ENCODE measurements at places on chromosomes 3 and 15.

DNA sequence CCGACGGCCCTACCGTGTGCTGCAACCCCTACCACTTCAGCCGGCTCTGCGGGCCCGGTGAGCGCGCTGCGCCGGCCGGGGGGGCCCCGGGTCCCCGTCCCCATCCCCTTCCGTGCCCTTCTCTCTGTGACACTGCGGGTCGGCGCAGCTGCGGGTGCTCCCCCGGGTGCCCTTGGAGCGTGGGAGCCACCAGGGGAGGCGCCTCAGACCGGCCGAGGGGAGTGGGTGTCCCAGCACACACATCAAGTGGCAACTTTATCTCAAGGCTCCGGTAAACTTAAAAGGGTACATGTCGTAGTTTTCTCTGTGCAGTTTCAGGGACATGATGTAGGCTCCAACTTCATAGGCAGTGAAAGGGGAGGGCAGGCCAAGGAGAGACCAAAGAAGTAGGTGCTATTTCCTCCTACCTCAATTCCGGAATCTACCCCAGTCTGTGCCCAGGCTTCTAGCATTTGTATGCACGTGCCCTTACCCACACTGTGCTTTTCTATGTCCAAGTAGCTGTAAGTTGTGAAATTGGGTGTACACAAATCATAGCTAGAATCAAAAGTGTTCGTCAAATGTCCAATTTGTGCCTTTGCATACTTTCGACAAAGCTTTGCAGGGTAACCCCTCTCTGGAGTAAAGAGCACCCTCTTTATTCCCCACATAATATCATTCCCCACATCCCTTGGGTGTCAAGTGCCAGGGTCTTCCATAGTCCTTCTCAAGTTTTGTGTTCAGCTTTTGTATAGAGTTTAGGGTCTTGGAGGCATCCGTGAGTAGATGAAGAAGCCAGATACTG, 2.2 kb downstream of the SMAD6 start:
- DNase-seq: no peak

DNA sequence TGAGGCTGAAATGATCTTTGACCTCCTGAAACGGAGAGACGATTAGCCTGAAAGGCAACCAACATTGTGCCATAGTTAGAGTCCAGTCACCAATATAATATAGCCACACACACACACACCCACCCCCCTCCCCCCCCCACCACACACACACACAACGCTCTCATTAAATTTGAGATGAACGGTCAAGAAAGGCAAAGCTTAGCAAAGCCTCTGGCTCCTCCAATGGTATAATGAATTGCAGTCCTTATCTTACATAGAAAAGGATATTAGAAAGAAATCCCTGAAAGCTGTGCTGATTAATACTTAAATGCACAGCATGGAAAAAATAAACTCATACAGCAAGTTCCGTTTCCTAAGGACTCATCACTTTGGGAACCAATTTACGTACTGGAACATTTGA, 876 bp upstream of the ZNF385D start:
- no peak for DNase-seq

DNA sequence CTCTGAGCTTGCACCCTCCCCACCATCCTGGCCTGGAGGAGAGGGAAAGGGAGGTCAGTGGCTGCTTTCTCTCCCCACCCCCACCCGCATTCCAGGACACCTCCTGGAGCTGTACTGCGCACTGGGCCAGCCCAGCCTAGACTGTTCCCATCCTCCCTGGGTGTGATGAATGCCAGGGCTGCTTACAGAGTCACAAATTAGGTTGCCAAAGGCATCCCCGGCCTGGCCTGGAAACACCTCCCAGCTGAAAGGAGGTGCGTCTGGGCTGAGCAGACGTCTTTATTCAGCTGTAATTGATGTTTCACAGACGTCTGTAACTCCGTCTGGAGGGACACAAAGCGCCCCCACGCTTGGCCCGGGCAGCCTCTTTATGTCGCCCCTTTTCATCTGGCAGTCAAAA, 47.6 kb downstream of the RHCG start:
- no peak for DNase-seq

DNA sequence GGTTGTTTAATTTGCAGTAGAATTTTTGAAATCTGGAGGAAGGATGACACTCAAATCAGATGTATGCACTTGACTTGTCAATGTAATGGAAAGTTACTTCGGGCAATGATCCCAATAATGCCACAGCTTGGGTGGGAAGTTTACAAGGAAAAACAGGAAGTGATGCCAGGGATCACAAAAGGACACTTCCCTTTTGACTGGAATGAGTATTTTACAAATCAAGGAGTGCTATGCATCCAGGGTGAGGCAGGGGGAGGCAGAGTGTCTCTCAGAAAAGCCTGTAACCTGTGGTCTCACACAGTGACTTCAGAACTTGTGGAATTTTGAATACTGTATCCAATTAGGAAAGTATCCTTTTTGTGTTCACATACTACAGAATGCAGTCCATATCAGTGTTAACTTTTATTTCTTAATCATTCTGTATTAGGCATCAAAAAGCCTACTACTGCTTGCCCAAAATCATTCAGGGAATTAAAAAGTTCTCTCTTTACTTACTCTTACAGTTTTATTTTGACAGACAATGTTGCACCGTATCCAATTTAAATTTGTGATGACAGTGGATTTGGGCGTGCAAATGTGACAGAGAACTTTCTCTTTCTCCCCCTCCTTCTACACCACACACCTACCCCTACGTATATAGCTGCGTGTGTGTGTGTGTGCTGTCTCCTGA, 445.1 kb downstream of the MECOM start:
- DNase-seq: no peak

- no peak for DNase-seq
These were observed 474.9 kb upstream of the GOLIM4 start for GRCh38 chr3:168570404-168571155.

GRCh38 chr3:54712539-54712938, 215.3 kb downstream of the LRTM1 start:
- no peak for DNase-seq

GRCh38 chr15:80343554-80343992, 60.6 kb upstream of the ARNT2 start:
- no peak for DNase-seq
